Naive thymus-derived CD8-positive, alpha-beta T cell (primary cell): ENCODE measurements at places on chromosomes 1 and 21.

DNA sequence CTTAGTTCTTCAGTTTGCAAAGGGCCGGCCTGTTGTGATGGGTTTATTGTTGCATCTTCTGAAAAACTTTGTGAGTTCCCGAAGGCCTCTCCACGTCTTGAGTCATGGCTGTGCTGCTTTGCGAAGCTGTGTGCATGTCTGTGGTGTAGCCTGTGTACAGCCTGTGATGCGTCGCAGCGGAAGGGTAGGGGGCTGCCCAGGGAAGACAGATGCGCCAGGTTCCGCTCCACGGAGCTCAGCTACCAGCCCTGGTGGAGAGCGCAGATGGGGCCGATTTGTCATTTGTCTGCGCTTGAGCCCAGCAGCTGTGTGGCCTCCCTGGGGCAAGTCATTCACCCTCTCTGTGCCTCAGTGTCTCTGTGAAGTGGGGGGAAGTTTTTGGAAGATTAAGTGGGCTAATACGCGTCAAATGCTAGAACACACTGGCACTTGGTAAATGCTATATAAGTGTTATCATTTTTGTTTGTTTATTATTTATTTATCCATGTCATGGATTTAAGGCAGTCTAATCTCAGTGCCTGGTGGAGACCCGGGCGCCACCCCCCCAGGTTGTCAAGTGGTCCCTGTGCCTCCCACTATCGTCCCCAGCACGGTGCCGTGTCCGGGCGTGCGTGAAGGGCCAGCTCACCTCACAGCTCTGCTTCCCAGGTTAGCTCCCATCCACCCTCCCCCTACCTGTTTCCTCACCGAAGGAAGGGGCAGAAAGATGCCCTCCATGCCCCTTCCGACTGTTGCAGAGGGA, 8.4 kb downstream of the PDE9A start:
- DNase-seq: no peak
- no peaks in the 10 kb centered on the region for H3K27me3 ChIP-seq
- no peak overlapping the region for H3K27ac ChIP-seq
- peaks cover 37% of the 10 kb centered on the region for H3K4me1 ChIP-seq

- peak overlapping the region; percentile 77 for H3K27ac ChIP-seq
- H3K27me3 ChIP-seq: no peaks in the 10 kb centered on the region
- H3K4me1 ChIP-seq: peaks cover 95% of the 10 kb centered on the region
- H3K4me3 ChIP-seq: peak overlapping the region; percentile 50
Observed at GRCh38 chr1:1858382-1859086, 32.4 kb downstream of the GNB1 start.

- no peaks in the 10 kb centered on the region for H3K4me1 ChIP-seq
- H3K27ac ChIP-seq: no peak overlapping the region
- no peaks in the 10 kb centered on the region for H3K27me3 ChIP-seq
- no peak for DNase-seq
- H3K4me3 ChIP-seq: no peak overlapping the region
Observed at GRCh38 chr1:92446546-92446945, 40.2 kb downstream of the GFI1 start.

DNA sequence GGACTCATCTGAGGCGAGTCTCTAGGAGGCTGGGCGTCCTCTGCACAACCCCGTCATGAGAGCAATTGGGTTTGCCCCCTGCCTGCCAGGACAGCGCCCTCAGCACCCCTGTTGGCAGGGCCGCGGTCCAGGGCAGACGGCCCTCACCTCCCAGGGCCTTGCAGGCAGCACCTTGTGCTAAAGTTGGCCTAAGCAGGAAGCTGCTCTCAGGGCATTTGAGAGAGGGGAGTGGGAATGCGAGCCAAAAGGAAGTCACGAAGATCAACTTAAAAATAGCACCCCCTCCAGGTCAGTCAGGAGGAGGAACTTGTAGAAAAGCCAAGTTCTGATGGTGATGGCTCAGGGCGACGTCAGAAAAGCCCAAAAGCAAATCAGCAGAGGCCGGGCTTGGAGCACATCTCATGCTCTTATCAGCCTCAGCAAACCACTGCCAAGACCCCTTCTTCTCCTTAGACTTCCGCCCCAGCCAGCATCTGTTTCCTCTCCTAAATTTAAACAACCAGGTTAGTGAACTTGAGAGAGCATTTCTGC, 12.6 kb upstream of the ADORA3 start:
- peak overlapping the region; percentile 84 for H3K27ac ChIP-seq
- peak overlapping the region; percentile 86 for H3K4me3 ChIP-seq
- H3K36me3 ChIP-seq: no peaks in the 10 kb centered on the region
- H3K27me3 ChIP-seq: no peaks in the 10 kb centered on the region

DNA sequence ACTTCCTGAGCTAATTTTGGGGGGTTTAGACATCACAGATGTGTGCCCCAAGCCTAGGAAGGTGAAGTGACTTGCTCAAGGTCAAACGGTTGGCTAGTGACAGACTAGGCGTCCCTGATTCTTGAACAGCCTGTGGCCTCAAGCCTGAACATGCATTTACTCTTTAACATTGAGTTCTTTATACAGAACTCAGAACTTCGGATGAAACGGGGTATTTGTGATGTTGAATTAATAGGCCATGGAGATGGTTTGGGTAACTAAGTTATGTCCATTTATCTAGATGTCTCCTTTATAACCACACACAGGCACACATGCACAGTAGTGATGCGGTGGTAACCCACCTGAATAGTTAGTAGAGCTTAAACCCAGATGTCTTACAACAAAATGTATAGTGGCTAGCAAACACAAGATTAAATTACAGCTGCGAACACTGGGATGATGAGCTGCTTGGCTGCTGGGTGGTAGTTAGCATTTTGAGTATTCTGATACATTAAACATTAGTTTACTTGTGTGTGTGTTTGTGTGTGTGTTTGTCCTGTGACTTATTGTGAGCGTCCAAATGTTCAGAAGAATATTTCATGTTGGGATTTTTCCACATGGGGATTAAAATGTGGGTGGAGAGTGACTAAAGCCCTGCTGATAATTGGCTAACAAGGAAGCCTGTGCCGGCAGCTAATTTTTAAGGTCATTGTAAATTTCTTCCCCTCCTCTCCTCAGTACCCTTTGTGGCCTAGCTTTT, 2.3 kb downstream of the ATP1A1 start:
- H3K4me1 ChIP-seq: peaks cover 33% of the 10 kb centered on the region
- H3K27ac ChIP-seq: peak overlapping the region; percentile 99
- DNase-seq: no peak
- H3K36me3 ChIP-seq: no peaks in the 10 kb centered on the region

DNA sequence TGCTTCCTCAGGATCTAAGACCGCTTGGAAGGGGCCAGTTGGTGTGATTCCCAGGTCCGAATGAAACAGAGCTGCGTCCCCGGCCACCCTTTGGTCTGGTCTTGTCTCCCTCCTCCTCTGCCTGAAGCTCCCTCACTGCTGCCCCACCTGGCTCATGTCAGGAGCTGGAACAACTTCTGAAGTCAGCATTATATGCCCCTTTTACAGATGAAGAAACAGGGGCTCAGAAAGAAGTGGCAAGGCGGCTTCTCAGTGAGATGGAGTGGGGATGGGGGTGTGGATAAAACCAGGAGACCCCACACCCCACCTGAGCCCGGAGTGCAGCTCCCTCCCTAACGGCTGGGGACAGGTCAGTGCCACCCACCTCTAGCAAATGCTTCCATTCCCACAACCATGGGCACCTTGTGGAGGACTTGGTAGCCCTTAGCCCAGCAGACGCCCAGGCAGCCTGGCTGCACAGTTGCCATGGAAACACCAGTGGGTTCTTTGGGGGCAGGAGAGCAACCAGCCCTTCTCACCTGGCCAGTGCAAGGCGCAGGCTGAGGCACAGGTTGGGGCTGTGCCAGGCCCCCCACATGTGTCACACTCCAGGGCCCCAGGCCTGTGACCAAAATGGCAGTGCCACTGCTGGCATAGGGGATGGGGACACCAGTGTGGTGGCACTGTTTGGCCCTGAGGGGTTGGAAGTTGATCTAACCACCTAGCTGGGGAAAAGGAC, 31.9 kb upstream of the ECE1 start:
- peak overlapping the region; percentile 52 for H3K4me3 ChIP-seq
- H3K36me3 ChIP-seq: peaks cover 9% of the 10 kb centered on the region
- no peaks in the 10 kb centered on the region for H3K27me3 ChIP-seq
- peak overlapping the region; percentile 45 for H3K27ac ChIP-seq
- H3K4me1 ChIP-seq: peaks cover 73% of the 10 kb centered on the region

DNA sequence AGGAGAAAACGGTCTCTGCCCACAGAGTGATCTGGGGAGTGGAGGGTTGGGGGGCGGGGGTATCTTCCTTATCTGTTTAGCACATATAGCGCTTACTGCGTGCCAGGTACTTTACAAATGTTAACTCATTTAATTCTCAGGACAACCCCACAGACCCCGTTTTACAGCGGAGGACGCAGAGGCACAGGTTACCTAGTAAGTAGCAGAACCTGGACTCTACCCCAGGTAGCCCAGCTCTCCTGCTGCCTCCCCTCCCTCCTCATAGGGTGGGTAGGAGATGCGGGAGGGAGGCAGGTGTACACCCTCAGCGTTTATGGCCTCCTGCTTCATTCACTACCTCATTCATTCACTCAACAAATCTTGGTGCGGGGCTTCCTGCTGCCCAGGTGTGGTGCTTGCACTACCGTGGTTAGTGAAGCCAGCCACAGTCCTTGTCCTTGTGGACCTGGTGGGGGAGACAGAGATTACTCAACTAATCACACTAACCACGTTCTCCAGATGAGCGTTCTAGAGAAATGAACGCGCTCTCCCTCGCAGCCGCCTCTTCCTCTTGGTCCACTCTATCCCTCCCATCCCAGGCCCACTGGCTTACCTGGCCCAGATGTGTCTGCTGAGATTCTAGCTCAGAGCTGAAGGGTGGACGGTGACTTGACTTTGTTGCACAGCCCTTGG, 102.0 kb downstream of the IER5 start:
- peaks cover 4% of the 10 kb centered on the region for H3K4me1 ChIP-seq
- no peak for DNase-seq
- H3K27ac ChIP-seq: peak overlapping the region; percentile 60
- H3K27me3 ChIP-seq: peaks cover 4% of the 10 kb centered on the region

GRCh38 chr1:202104073-202104472, 18.6 kb upstream of the GPR37L1 start:
- no peaks in the 10 kb centered on the region for H3K36me3 ChIP-seq
- H3K27ac ChIP-seq: no peak overlapping the region
- H3K4me1 ChIP-seq: peaks cover 2% of the 10 kb centered on the region
- no peaks in the 10 kb centered on the region for H3K27me3 ChIP-seq
- no peak overlapping the region for H3K4me3 ChIP-seq
- no peak for DNase-seq
